Bronchial smooth muscle cell (primary cell): ENCODE measurements at places on chromosomes 12 and 14. TPM values are rescaled to one million over a fixed set of nuclear protein-coding genes. Genes with fewer than 3 reads are reported as not detected.

The KCNK10 gene
- not detected in 2 replicates for total RNA-seq

The PARP11 gene
- 2.9 and 5.0 TPM in 2 replicates for total RNA-seq

The PACS2 gene
- 41.1 and 52.3 TPM in 2 replicates for total RNA-seq

The TCHP gene
- 7.4 and 9.8 TPM in 2 replicates for total RNA-seq

The WNT1 gene
- not detected in 2 replicates for total RNA-seq

The GPR68 gene
- total RNA-seq, result 10.4 and 42.4 TPM in 2 replicates
